ENCODE measurements at places on chromosomes 2 and 18. TPM values are rescaled to one million over a fixed set of nuclear protein-coding genes. Genes with fewer than 3 reads are reported as not detected.

Gene PCARE
- polyA plus RNA-seq: 0.01 TPM

Gene GTF3C2
- 23.9 TPM for polyA plus RNA-seq

Gene CCDC148
- polyA plus RNA-seq: 0.09 TPM

Gene HDAC4
- 4.4 TPM for polyA plus RNA-seq

All from adipose tissue (tissue), 3 donors.